Stimulated activated CD8-positive, alpha-beta memory T cell treated with anti-CD3 and anti-CD28 coated beads, Interleukin-4, amount 100 ng/mL, for 4 hours (primary cell): ENCODE measurements at places on chromosomes 2 and 18.

GRCh38 chr18:58788971-58789875 lies 75.5 kb upstream of the ZNF532 start:
- no peak for DNase-seq

- DNase-seq: no peak
Observed at GRCh38 chr2:73285159-73285739, 971 bp upstream of the FBXO41 start.

GRCh38 chr2:168136392-168136977 lies 110.9 kb downstream of the STK39 start:
- no peak for DNase-seq

DNA sequence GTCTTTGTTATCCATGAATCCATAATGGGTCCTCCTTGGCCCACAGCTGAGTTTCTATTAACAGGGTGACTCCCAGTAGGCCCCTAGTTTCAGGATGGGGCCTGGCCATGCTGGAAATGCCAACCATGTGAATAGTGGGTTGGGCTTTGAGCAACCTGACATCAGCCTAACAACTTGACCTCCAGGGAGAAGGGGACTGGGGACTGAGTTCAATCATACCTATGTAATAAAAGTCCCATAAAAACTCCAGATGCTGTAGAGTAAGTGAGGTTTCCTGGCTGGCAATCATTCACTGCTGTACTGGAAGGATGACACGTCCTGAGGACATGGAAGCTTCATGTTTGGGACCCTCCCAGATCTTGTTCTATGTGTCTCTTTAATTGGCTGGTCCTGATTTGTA lies 7.9 kb downstream of the REV1 start:
- no peak for DNase-seq

DNA sequence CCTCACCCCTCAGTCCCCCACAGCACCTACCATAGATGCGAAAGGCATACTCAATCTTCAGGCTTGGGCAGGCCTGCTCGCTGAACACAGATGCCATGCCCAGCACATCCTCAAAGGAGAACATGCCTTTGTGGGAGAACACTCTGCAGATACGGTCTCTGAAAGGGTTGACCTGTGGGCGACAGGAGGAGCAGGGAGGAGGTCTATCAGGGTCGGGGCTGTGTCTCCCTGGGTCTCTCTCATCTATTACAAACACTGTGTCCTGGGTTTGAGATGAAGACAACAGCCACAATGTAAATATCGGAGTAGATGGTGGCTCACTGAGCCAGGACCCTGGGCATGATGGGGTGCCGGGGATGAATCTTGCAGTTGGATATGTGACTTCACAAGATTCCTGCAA lies 46.0 kb downstream of the CIB4 start:
- no peak for DNase-seq

DNA sequence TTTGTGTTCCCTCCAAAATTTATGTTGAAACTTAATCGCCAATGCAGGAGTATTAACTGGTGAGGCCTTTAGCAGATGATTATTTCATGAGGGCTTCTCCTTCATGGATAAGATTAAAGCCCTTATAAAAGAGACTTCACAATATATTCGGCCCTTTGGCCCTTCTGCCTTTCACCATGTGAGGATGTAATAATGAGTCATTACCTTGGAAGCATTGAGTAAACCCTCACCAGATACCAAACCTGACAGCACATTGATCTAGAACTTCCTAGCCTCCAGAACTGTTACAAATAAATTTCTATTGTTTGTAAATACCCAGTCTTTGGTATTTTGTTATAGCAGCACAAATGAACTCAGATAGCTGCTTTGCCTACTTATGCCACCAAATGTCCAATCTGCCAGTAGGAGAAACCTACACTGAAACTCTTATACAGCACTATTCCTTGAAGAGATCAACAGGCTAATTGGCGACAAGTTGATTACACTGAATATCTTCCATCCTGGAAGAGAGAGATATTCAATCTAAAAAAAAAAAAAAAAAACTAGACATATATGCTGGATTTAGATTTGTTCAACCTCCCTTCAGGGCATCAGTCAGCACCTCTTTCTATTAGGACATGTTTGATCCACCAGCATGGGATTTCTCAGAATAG lies 125.9 kb upstream of the COL5A2 start:
- DNase-seq: no peak

- no peak for DNase-seq
Observed at GRCh38 chr2:39510140-39510539, 73.1 kb upstream of the MAP4K3 start.

GRCh38 chr18:13139885-13140450 lies 78.6 kb upstream of the LDLRAD4 start:
- no peak for DNase-seq

DNA sequence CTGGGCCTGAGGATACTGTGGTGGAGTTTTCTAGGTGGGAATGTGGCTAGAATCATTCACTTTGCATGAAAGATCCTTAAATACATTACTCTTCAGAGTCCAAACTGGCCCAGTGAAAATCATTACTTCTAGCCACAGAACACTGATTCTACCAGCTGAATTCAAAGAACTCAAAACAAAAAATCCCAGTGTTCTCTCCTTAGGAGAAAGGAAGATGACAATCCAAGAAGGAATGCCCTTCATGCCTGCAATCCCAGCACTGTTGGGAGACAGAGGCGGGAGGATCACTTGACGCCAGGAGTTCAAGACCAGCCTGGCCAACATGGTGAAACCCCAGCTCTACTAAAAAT lies 35.2 kb downstream of the FAM228A start:
- no peak for DNase-seq

- DNase-seq: no peak
Observed at GRCh38 chr2:86300496-86300895, 36.9 kb downstream of the REEP1 start.

- DNase-seq: no peak
Observed at GRCh38 chr2:10165282-10165681, 42.7 kb downstream of the RRM2 start.

DNA sequence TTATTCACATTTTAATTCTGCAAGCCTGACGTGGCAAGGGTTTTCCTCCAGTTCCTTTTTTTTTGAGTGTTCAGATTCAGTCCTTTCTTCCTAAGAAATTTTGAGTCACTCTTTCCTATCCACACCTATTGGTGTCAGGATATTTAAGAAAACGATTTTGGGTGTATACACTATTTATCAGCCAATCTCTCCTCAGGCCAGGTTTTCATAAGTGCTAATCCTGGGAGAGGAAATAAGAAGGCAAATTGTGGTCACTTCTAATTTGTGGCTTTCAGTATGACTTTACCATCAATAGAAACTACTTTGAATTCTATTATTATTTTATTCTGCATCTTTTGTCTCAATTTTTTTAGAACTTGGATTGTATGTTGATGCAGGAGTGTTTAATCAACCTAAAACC lies 174.4 kb downstream of the DSEL start:
- DNase-seq: no peak

GRCh38 chr2:168852481-168852880 lies 37.7 kb downstream of the SPC25 start:
- DNase-seq: no peak

DNA sequence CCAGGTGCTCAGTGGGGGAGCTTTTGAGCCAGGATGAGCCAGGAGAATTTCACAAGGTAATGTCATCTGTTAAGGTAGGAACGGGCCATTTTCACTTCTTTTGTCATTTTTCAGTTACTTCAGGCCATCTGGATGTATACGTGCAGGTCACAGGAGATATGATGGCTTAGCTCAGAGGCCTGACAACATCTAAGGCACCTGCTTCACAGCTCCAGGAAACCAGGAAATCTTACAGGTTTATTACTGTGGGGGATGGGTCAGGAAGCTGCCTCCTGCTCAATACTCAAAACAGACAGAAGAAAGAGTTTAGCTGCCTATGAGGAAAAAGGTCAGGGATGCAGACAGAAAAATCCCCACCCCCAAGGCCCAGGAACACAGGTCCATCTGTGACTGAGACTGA lies 364.3 kb upstream of the LRP1B start:
- no peak for DNase-seq

GRCh38 chr2:229162015-229162414 lies 109.1 kb downstream of the PID1 start:
- no peak for DNase-seq

DNA sequence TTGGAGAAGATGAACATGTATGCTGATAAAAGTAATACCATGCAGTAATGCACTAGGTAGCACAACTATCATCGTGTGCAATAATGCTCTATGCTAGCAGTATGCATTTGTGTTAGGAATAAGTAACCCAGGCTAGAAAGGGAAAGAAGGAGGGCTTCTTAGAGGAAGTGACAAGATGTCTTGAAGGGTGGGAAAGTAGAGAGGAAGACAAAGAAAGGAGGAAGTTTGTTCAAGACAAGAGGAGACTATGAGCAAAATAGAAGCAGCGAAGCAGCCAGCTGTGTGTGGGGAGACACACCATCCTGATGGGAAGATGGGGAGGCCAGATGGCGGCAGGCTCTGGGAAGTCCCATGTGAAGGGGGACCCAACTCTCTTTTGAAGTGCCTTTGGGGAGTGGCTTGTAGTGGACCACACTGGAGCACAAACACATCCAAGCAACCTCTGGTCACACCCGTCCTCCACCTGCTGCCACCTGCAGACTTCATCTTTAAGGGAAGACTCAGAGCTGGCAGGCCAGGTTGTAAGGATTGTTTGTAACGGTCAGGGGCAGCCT lies 39.9 kb upstream of the INHBB start:
- no peak for DNase-seq

GRCh38 chr2:124879640-124880039 lies 854.6 kb downstream of the CNTNAP5 start:
- DNase-seq: no peak

DNA sequence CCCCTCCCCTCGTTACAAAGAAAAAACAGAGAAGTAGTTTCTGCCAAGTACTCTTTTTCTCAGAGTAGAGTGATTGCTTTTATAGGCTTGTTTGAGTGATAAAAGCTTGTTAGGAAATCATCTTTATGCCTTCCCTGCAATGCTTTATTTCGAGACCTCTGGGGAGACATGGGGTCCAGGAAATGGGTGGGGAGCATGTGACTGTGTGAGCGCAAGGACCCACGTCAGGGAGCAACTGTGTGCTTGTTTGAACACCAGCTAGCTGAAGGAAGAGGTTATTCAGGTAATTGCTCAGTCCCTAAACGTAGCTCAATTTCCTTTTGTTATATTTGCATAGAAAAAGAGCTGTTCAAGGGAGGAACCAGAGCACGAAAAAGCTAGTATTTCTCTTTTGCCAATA lies 187.3 kb downstream of the FAM210A start:
- DNase-seq: no peak

DNA sequence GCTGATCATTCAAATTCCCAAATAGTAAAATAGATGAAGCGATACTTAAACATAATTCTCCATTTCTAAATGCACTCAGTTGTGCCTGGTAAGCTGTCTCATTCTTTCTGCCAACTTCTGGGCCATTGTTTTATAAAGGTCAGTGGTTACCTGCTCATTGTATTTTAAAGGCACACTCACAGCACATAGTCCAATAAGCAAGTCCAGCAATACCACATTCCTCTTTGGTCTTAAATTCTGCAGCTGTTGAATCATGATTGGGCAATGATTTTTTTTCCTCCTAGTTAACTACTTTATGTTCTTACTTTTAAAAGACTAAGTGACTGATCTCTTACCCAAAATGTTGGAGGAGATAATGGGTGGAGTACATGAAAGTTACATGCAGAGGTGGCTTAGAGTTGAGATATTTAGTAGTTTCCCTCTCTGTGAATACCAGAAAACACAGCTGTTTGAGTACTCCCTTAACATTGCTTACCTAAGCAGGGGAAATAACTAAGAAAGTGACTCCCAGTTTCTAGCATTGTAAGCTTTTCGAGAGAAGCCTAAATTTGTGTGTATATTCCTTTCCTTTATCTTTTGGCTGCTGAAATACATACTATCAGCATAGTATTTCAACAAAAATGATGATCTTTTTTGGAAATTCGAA lies 220.7 kb downstream of the CAMKMT start:
- DNase-seq: no peak

GRCh38 chr2:210428393-210429179 lies 48.0 kb downstream of the LANCL1 start:
- DNase-seq: no peak

- DNase-seq: no peak
Observed at GRCh38 chr2:237717366-237718276, 81.0 kb upstream of the RBM44 start.

DNA sequence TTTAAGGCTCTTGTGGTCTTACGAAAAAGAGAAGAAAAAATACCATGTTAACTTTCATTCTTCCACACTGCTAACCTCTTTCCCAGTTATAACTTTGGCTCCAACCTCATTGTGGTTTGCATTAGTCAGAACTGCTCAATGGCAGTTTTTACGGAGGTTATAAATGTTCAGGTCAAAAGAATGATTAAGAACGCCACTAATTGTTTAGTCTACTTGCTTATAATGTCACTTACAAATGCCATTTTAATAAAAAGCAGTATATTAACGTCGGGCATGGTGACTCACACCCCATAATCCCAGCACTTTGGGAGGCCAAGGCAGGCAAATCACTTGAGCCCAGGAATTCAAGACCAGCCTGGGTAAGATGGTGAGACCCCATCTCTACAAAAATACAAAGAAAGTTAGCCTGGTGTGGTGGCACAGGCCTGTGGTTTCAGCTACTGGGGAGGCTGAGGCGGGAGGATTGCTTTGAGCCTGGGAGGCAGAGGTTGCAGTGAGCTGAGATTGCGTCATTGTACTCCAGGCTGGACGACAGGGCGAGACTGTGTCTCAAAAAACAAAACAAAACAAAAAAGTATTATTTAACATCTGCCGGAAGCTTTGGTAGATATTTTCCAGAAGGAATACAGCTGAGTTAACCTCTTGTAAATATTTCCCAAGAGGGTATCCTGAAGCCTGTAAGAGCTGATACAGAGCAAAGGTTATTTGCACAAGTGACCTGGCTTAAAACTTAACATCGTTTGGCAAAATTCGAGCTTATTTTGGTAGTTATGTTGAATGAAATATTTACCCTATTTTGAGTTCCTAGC lies 5.1 kb downstream of the AGPS start:
- DNase-seq: no peak

- DNase-seq: no peak
Observed at GRCh38 chr2:151395509-151396374, 14.0 kb upstream of the RIF1 start.

GRCh38 chr2:216880509-216881184 lies 20.8 kb upstream of the TNP1 start:
- DNase-seq: no peak

- no peak for DNase-seq
Observed at GRCh38 chr2:114553027-114553426, 110.6 kb downstream of the DPP10 start.
